Stimulated activated CD4-positive, alpha-beta T cell treated with anti-CD3 and anti-CD28 coated beads, Interleukin-4, amount 100 ng/mL, for 4 hours (primary cell): ENCODE measurements at places on chromosomes 2 and 18.
A peak's percentile ranks its signal among the peaks of the same experiment; 100 is the strongest.

- peak; percentile 33 for DNase-seq
Measured at GRCh38 chr2:28621172-28622100, 125.6 kb downstream of the PLB1 start.

DNA sequence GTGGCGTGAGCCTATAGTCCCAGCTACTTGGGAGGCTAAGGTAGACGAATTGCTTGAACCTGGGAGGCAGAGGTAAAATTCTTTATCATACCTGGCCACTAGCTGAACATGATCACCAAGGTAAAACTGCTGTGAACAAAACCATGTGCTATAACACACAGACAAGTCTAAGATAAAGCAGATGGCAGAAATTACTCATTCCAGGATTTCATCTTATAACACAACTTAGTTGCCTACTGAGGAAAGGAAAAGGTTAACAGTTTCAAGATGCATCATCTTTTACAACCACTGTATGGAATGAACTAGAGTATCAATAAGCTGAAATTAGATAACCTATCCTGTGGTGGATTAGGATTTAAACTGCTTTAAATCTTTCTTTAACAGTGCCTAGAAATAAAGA, 8.3 kb downstream of the ARL5A start:
- no peak for DNase-seq

DNA sequence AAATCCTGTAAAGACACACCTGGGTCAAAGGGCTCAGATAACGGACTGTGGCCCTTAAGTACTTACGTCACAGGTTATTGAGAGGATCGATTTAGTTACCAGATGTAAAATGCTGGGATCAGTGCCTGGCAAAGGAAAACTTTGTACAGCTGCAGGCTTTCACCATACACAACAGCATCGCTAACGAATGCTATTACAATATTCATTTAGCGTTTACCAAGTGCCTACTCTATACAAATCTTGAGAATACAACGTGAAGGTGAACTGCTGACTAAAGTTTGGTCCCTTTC, 619 bp upstream of the MSH6 start:
- DNase-seq, result no peak

GRCh38 chr18:417495-417894, 83.0 kb downstream of the COLEC12 start:
- DNase-seq, result no peak

DNA sequence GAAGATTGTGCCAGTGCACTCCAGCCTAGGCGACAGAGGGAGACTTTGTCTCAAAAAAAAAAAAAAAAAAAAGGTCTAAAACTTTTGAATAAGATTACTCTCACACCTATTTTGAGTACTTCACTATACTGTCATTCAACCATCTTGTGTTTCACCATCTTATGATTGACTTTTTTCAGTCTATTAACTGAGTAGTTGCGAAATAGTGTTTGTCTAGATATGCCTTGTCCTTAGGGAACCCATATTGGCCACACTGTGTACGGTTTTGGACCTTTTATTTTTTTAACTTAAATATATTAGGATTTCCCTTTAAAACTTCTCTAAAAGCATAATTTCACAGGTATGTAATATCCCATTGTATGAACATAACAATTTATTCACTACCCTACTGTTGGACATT, 72.3 kb downstream of the ALMS1 start:
- DNase-seq, result no peak
